ENCODE measurements at places on chromosomes 16 and 17. TPM values are rescaled to one million over a fixed set of nuclear protein-coding genes. Genes with fewer than 3 reads are reported as not detected.

GRCh38 chr16:86575754-86576557 lies 2.4 kb upstream of the FOXL1 start:
- H3K27ac ChIP-seq: no peak overlapping the region
- peak overlapping the region; percentile 63 for H3K4me3 ChIP-seq
- no peaks in the 10 kb centered on the region for H3K36me3 ChIP-seq
- no peak for DNase-seq
- H3K4me1 ChIP-seq: peaks cover 6% of the 10 kb centered on the region
- H3K27me3 ChIP-seq: peaks cover 92% of the 10 kb centered on the region

DNA sequence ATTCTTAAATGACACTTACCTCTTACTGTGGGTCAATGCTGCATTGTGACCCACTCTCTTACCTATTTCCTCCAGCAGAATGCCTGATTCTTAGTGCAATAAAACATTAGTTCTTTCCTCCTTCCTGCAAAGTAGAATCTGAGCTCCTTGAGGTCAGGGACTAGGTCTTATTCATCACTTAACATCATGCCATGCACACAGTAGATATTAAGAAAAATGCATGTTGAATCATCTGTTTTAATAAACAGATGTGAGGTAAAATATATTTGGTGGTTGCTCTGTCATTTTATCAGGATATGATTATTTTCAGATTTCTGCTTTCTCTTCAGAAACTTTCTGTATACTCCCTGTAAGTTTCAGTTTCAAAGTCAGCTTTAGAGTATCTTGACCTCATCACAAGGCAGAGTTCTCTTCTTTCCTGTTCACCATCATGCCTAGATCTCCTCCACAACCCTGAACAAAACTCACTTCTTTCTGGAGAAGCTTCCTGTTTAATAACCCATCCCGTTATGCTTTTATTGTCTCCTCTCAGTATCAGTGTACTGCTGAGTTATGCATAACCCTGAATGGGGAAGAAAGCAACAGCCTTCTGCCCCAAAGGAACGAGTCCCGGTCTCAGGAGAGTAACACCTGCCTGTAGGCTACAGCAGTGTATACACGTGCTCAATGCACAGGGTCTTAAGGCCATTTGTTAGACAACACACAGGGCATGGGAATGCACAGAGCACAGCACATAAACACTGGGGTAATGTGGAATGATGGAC lies 30.3 kb upstream of the SUPT4H1 start:
- peaks cover 30% of the 10 kb centered on the region for H3K4me1 ChIP-seq
- H3K36me3 ChIP-seq: peaks cover 4% of the 10 kb centered on the region
- peak overlapping the region; percentile 73 for H3K27ac ChIP-seq

GRCh38 chr17:82281502-82282238 lies 8.2 kb upstream of the CSNK1D start:
- no peak overlapping the region for H3K4me3 ChIP-seq
- H3K36me3 ChIP-seq: no peaks in the 10 kb centered on the region
- H3K27me3 ChIP-seq: no peaks in the 10 kb centered on the region

DNA sequence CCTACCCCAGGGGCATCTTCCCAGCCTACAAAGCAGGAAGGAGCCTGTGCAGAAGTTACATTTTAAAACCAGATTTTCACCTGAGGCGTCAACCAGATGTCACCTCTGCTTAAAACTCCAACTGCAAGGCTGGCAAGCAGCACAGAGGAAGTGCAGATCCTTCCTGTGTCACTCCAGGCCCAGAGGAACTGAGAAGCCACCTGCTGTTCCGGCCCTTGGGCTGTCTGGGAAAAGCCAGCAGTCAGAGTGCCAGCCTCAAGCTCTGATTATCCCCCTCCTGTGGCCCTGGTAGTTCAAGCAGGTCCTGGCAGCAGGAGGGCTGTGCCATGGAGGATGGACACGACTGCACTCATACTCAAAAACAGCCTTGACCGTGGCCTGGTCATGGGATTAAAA lies 10.2 kb downstream of the POLR2C start:
- H3K27me3 ChIP-seq: no peaks in the 10 kb centered on the region
- H3K27ac ChIP-seq: no peak overlapping the region
- no peak overlapping the region for H3K4me3 ChIP-seq
- peaks cover 13% of the 10 kb centered on the region for H3K4me1 ChIP-seq
- peaks cover 4% of the 10 kb centered on the region for H3K36me3 ChIP-seq
- no peak for DNase-seq

Gene PIRT
- total RNA-seq: not detected

Gene EVPL
- total RNA-seq: 2.0 TPM

DNA sequence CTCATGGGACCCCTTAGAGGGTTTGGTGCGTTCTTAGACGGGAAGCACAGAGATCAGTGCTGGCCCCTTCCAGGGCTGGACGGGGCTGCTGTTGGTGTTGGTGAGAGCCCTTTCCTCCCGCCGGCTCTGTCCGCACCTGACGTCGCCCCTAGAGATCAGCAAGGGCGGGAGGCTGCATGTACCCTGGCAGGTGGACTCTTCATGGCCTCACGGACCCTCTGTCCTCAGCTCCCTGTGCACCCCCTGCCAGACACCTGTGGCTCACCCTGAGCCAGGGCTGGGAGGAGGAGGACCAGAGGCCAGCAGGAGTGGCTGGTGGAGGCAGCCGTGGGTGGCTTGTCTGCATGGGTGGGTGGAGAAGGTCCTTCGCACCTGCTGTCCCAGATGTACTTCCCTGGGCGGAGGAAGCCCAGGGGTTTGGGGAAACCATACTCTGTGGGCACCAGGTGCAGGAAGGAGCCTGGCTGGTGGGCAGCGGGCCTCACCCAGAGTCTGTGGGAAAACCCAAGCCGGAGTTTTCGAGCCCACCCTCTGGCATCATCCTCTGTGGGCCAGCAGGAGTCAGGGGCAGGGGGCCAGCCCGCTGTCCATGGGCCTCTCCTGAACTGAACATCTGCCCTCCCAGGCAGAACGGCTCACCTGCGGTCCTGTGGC lies 348.6 kb downstream of the SEC14L1 start:
- no peaks in the 10 kb centered on the region for H3K27me3 ChIP-seq
- no peak overlapping the region for H3K27ac ChIP-seq
- H3K36me3 ChIP-seq: peaks cover 21% of the 10 kb centered on the region
- no peak for DNase-seq

Gene DNASE1L2
- 0.92 TPM for total RNA-seq

Gene PIGQ
- total RNA-seq: 28.8 TPM

DNA sequence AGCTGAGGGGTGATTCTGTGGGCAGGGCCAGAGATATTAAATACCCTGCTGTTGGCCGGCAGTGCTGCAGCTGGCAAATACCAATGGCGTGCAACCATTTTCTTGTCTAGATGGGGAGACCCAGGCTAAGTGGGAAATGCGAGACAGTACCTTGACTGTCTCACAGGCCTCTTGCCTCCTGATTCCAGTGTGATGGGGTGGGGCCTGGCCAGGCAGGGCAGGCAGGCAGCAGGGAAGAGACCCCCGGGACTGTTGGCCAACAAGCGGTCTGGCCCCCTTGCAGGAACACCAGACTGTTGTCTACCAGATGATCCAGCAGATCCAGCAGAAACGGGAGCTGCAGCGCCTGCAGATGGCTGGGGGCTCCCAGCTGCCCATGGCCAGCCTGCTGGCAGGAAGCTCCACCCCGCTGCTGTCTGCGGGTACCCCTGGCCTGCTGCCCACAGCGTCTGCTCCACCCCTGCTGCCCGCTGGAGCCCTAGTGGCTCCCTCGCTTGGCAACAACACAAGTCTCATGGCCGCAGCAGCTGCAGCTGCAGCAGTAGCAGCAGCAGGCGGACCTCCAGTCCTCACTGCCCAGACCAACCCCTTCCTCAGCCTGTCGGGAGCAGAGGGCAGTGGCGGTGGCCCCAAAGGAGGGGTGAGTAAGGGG lies 5.7 kb upstream of the CISD3 start:
- DNase-seq: no peak
- no peak overlapping the region for H3K4me3 ChIP-seq
- no peaks in the 10 kb centered on the region for H3K27me3 ChIP-seq
- peaks cover 47% of the 10 kb centered on the region for H3K4me1 ChIP-seq

- no peak overlapping the region for H3K4me3 ChIP-seq
- H3K27ac ChIP-seq: no peak overlapping the region
- peaks cover 2% of the 10 kb centered on the region for H3K36me3 ChIP-seq
Observed at GRCh38 chr16:17270683-17271109, 200.1 kb downstream of the XYLT1 start.

All from activated naive CD8-positive, alpha-beta T cell treated with anti-CD3 and anti-CD28 coated beads for 36 hours (primary cell).